ENCODE measurements at places on chromosomes 6 and 20. TPM values are rescaled to one million over a fixed set of nuclear protein-coding genes. Genes with fewer than 3 reads are reported as not detected.

CRYBG1 gene
- 10.0 TPM for total RNA-seq

FGD2 gene
- 0.57 TPM for total RNA-seq

PNPLA1 gene
- not detected for total RNA-seq

BPIFA1 gene
- not detected for total RNA-seq

CDSN gene
- total RNA-seq = not detected

RSPO3 gene
- not detected for total RNA-seq

OGFRL1 gene
- 4.0 TPM for total RNA-seq

GNL1 gene
- 80.9 TPM for total RNA-seq

GHRH gene
- total RNA-seq = not detected

MAK gene
- 0.47 TPM for total RNA-seq

HCRTR2 gene
- not detected for total RNA-seq

SLC22A2 gene
- not detected for total RNA-seq

SLC4A11 gene
- total RNA-seq = 1.9 TPM

ENPP3 gene
- total RNA-seq = 1.4 TPM

NOTCH4 gene
- total RNA-seq = 0.37 TPM

RAD21L1 gene
- not detected for total RNA-seq

GLP1R gene
- total RNA-seq = 0.09 TPM

TEAD3 gene
- 2.2 TPM for total RNA-seq

ATP6V1G2 gene
- total RNA-seq = 0.89 TPM

FAM135A gene
- 7.7 TPM for total RNA-seq

EIF2S2 gene
- 106 TPM for total RNA-seq

SPATS1 gene
- not detected for total RNA-seq

TFAP2A gene
- not detected for total RNA-seq

BANF2 gene
- not detected for total RNA-seq

NKAPL gene
- total RNA-seq = not detected

IYD gene
- total RNA-seq = not detected

SCUBE3 gene
- total RNA-seq = 0.02 TPM

NKX2-4 gene
- total RNA-seq = not detected

TMEM200A gene
- total RNA-seq = 1.3 TPM

RSPH4A gene
- total RNA-seq = 0.14 TPM

ACTL10 gene
- 3.7 TPM for total RNA-seq

HTR1B gene
- not detected for total RNA-seq

NDRG3 gene
- 24.7 TPM for total RNA-seq

FAM209A gene
- total RNA-seq = 0.90 TPM

TRAPPC3L gene
- not detected for total RNA-seq
